ENCODE measurements at places on chromosomes 7 and 10.

GRCh38 chr7:146176860-146177259 is 60.3 kb downstream of the CNTNAP2 start:
- no peak for DNase-seq

DNA sequence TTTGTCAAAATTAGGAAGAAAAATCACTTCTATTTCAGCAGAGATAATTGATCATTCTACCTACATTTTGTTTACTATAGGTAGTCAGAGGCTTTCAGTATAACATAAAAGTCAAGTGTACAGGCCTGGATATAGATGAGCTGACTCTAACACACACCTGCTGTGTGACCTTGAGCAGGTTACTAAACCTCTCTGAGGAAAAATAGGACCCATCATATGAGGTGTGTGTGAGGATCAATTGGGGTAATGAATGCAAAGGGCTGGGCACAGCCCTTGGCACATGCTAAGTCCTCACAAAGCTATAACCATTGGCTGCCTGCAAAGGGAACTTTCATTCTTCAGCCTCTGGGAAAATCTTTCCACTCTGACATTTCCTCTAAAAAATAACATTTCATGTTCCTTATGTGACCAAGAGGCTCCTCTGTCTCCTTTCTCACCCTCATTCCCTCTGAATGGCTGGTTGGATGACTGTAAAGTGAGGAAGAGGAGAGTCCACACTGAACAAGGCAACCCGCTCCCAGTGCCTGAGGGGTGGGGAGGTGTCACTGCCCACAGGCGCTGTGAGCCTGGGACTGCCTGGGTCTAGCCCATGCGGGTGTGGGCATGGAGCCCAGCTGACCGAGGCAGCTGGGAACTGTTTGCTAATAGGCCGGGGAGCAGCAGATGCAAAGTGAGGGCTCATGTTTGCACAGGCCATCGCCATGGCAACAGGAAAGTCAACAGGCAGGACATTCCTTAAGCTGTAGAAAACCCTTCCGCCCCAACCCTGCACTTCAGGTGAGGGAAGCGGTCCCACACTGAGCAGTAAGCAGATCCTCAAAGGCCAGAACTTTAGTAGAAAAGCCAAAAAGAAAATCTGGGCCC is 36.8 kb downstream of the MYOF start:
- peak; percentile 98 for DNase-seq

GRCh38 chr7:126057979-126058378 is 1128.4 kb upstream of the POT1 start:
- no peak for DNase-seq

DNA sequence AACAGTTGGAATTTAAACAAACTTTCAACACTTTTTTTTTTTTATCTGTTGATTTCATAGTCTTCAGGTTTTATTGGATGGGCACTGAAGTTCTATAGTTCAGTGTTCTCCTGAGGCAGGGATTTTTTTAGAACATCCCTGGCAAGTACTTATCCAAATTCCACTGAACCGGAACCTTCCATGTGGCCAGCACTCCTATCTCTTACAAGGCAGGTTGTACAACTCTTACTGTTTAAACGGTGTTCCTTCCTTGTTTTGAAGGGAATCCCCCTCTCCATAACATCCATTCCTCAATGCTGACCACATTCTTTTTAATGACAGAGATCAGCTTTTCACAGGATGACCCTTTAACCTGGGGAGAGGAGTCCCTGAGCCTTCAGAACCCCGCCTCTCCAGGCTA is 238.9 kb upstream of the CTBP2 start:
- no peak for DNase-seq

- peak; percentile 89 for DNase-seq
Observed at GRCh38 chr7:29287366-29287765, 92.8 kb downstream of the CHN2 start.

GRCh38 chr10:14456870-14457266 is 126.1 kb upstream of the FRMD4A start:
- no peak for DNase-seq

GRCh38 chr10:45373576-45374349 is at the start of gene ALOX5:
Gene ALOX5, plus strand, starts transcription at chr10:45374216. Its CDS starts 64 bp downstream, at chr10:45374280.
- no peak for DNase-seq

DNA sequence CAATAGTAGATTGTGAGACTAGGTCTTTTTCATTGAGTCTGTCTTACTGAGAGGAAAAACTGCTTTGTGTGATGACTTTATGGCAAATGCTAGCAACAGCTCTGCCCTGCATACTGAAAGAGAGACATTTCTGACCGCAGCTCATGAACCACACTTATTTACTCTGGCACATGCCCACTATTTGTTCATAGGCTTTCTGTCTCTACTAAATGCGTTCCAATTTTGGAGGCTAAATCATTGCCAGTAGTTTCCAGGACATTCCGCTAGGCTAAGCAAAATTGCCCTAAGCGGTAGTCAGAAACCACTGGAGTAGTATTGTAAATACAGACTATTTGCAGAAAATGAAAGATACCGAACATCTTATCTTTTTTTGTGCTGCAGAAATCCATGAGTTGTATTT is 55.6 kb upstream of the DLX6 start:
- peak; percentile 10 for DNase-seq

GRCh38 chr7:134435161-134435920 is 23.6 kb downstream of the AKR1B1 start:
- peak; percentile 43 for DNase-seq

GRCh38 chr7:142770661-142771352 is at the start of gene PRSS2:
Gene PRSS2, plus strand, starts transcription at chr7:142770970. Its CDS starts 13 bp downstream, at chr7:142770983.
- no peak for DNase-seq
